ENCODE measurements at places on chromosomes 5 and 9. TPM values are rescaled to one million over a fixed set of nuclear protein-coding genes. Genes with fewer than 3 reads are reported as not detected.

Gene CCDC112
- total RNA-seq, result 4.0 TPM

Gene C9orf50
- 0.26 TPM for total RNA-seq

Gene AP3S1
- total RNA-seq, result 92.6 TPM

Gene PNPLA7
- total RNA-seq, result 2.0 TPM

Gene LAMC3
- total RNA-seq, result 0.33 TPM

Gene PPP2CA
- 70.4 TPM for total RNA-seq

Gene ASPN
- total RNA-seq, result 9.6 TPM

Gene RFESD
- total RNA-seq, result 2.2 TPM

Gene ANKRA2
- total RNA-seq, result 18.2 TPM

Gene HAVCR2
- total RNA-seq, result 0.33 TPM

Gene SPINK4
- total RNA-seq, result 0.91 TPM
